ENCODE measurements at places on chromosomes 2 and 18.
A peak's percentile ranks its signal among the peaks of the same experiment; 100 is the strongest.

DNA sequence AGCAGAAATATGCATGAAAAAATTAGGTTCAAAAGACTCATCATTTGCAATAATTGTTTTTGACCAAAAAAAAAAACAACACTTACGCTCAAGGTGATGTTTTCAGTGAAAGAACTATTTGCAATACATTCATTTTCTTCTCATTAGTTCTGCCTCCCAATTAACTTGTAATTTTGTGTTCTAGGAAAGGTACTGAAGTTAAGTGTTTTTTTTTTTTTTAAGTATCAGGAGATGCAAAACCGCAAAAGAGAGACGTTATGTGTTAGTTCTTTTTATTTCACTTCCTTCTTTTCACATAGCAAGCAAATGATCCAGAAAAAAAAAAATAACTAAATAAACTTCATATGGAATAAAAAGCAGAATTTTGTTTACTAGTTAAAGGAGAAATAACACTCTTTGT, 735.2 kb upstream of the GCFC2 start:
- no peak for DNase-seq

DNA sequence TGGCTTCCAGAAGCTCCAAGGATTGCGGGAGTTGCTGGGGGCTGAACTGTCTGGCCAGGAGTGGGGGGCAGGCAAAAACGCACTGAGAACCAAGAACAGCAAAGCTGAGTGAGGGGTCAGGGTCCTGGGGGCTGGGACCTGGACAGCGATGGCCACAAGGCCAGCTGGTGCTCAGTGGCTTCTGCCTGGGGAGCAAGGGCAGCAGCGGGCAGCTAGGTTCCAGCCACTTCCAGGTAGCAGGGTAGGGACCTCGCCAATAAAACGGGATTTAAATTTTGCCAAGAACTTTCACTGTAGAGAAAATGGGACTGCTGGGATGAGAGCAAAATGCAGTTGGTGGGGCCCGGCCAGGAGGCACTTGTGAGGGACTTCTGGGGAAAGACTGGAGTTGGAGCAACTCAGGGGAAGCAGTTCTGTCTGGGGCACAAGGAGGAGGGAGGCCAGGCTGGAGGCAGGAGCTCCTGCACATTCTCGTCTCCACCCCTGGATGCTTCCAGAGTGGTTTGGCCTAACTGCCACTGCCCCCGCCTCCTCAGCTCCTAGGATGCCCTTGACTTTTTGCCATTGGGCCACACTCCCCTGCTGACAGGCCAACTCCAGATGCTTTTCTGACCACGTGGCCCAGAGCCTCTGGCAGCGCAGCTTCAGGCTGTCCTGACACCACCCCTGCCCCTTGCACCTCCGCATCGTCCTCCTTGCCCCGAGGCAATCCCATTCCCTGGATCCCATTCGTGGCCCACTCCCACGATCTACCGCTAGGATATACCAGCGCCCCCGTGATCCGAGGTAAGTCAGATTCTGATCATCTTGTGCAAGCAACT, 5.5 kb upstream of the CCDC74A start:
- DNase-seq = peak; percentile 63

DNA sequence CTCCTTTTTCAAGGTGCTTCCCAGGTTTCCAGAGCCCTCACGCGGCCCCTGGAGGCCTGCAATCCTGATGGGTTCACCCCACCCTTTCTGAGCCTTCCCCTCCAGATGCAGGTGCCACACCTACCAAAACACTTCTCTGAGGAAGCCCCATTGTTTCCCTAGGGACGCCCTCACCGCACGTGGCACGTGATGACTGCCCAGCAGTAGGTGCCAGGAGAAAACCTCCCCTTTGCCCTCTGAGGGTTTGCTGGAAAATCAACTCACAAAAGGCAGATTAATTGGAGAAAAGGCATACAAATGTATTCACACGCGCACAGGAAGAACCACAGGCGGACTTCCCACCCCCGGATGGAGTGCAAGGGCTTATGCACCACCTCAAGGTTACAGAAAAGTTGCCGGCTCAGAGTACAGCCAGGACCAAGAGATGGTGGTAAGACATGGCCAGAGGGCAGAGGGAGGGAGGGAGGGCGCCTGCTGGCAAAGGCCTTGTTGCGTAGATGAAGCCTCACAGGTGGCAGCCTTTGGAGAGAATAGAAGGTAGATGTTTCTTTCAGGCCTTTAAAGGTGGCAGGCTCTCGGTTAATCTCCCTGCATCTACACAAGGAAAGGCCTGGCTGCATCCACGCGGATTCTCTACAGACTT, 269.4 kb upstream of the RAB6C start:
- DNase-seq = peak; percentile 31

GRCh38 chr2:150644298-150645067, 157.0 kb upstream of the RND3 start:
- no peak for DNase-seq

DNA sequence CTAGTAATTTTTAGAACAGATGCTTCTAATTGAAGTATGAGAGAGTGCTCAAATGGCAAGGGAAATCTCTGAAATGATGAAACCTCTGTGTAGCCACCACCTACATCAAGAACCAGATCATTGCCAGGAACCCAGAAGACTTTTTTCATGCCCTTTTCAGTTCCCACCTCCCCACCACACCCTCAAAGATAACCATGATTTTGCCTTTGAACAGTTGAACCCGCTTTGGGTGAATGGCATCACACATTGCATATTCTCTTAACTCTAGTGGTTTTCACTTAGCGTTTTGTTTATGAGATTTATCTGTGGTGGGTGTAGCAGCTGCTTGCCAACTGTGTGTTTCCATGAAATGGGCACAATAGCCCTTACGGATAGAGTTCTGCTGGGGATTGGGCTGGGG, 142.9 kb upstream of the HDAC4 start:
- DNase-seq = no peak

DNA sequence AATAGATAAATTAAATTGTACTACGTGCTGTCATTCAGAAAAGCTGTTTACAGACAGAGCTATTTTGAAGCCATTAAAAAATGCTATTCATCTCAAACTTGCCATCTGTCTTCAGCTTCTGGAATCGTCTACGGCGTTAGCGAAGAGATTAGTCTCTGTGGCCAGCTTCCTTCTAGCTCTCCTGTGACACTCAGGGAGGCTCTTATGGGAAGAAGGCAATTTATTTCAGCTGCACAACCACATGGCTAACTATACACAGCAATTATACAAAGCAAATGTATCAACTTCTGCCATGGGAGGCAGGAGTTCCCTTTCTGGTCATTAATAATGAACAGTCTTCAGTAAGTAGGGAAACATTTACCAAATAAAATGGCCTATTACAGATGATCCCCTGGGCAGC, 6.3 kb downstream of the CTAGE1 start:
- no peak for DNase-seq

DNA sequence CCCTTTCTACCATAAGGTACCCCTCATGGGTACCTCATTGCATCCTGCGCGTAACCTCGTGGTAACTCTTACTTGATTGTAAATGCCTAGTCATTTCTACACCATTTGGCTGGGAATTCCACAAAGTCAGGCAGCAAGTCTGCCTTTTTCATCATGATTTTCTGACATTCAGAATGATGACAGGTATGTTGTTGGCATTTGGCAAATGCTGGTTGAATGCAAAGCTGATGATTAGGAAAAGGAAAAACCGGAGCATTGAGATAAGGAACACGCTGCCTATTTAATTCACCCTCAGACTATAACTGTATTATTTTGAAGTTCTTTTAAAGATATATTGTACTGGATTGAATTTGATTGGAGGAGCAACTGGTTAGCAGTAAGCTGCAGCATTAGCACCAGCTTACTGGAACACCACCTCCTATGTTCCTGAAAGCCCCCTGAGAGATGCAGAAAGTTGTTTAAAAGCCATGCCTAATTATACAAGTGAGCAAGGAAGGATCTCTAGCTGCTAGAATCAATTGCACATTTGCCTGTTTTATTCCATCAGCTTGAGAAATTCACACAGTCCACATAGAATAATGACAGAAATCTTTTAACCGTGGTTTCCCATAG, 520.1 kb downstream of the LRP1B start:
- DNase-seq = no peak

DNA sequence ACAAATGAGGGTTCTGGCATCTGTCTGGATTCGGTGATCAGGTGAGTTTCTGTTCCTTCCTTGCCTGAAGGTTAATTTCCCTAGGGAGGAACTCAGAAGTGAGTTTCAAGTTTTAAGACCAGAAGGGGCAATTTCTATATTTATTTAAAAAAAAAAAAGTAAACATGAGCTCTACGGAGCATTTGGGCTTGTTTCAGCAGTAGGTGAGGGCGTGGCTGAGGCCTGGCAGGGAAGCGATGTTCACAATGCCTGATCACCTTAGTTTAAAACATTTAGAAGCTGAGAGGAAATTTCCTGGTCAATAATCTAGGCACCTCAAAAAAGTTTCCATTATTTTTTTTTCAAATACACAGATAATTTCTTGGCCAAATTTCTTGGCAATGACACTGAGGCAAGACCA, 629.1 kb downstream of the DPP10 start:
- DNase-seq = no peak

- DNase-seq = no peak
Observed at GRCh38 chr2:57802243-57802642, 244.4 kb upstream of the VRK2 start.

GRCh38 chr2:176187200-176187898, 1.1 kb upstream of the HOXD1 start:
- DNase-seq = peak; percentile 44

GRCh38 chr18:60883587-60883986, 449.6 kb upstream of the CDH20 start:
- no peak for DNase-seq

GRCh38 chr2:6213056-6213780, 521.0 kb downstream of the SOX11 start:
- no peak for DNase-seq

DNA sequence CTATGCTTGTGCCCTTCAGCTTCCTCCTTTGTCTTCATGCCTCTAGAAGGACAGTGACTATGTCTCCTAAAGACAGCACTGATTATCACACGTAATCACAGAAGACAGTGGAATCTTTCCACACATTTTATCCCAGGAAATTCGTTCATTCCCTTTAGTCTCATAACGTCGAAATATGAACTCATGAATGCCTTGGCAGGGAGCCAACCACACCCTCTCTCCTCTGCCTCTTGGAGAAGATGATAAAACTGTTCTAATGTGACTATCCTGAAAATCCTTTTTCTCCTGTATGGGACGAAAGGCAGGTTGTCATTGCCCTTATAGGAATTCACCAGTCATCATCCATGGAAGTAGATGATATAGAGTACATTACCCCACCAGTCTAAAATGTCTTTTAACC, 726.6 kb upstream of the FANCL start:
- no peak for DNase-seq

- no peak for DNase-seq
Observed at GRCh38 chr2:219440388-219441256, 6.0 kb downstream of the SPEG start.

DNA sequence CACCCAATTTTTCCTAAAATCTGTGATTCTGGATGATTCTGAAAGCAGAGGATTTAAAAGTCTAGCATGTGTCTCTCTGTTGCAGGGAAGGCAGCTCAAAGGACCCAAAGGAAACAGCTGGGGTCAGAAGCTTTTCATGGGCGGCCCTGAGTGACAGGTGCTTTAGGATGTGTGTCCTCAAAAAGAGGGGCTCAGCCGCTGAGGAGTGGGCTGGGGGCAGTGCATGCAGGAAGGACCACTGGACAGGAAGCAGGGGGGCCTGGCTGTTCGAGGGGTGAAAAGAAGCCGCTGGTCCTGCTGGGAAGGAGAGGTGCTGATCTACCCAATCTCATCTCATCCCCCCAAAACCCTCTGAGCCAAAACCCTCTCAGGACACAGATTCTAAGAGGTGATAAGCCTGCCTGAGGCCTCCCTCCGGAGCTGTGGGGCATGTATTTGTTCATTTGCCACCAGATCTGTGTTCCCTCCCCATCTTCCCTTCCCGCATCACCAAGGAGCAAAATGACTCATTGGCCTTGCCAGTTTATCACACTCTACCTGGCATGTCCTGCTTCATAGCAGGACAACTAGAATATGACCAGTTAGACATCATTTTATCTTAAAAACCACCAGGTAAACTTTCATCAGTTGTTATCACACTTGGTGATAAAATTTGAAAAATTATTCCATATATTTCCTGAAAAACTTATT, 98.8 kb upstream of the MGAT4A start:
- DNase-seq = no peak

- no peak for DNase-seq
Observed at GRCh38 chr2:215136669-215137328, 1.6 kb downstream of the ABCA12 start.

- no peak for DNase-seq
Observed at GRCh38 chr18:29373000-29373399, 1196.1 kb upstream of the CDH2 start.

DNA sequence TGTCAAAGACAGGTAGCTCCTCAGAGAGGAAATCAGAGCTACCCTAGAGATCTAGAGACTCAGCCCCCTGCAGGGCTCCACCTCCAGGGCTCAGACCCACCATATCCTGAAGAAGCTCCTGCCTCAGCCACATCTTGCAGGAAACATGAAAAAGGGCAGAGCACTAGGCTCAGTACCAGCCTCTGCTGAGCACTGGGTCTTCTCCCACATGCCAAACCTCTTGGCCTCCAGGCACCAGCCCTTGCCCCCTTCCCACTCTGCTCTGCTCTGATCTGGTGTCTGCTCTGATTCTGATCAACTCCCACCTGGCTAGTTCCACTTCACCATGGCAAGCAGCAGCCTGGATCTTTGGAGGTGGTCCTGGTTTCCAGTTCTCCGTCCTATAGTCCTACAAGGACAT, 114.3 kb upstream of the SLC66A3 start:
- no peak for DNase-seq

DNA sequence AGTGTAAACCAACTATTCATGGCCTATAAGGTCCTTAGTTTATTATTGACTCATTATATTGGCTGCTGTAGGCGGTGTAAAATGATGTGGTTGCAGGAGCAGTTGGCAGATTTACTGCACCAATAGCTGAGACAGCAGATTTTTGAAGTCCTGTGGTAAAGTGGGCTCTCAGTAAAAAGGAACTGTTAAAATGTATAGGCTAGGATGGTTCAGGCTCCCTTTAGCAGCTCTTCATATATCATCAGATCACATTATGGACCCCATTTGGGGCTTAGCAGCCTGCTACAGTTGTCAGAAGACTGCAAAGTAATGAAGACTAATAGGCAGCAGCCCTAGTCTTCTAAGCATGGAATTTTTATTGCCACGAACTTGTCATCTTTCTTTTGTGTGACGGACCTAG, 27.8 kb downstream of the MTX2 start:
- DNase-seq = no peak
